ENCODE measurements at places on chromosomes 1 and 21. TPM values are rescaled to one million over a fixed set of nuclear protein-coding genes. Genes with fewer than 3 reads are reported as not detected.

VANGL2 gene
- total RNA-seq = not detected

CENPF gene
- total RNA-seq = 28.1 TPM

KCNE2 gene
- total RNA-seq = not detected

CLCA4 gene
- not detected for total RNA-seq

FBXO44 gene
- total RNA-seq = 10.2 TPM

LAMB3 gene
- total RNA-seq = 12.2 TPM

ZNF362 gene
- 11.1 TPM for total RNA-seq

FCRL1 gene
- total RNA-seq = not detected

F5 gene
- 0.11 TPM for total RNA-seq

POLR3C gene
- 49.4 TPM for total RNA-seq

FNDC5 gene
- total RNA-seq = 0.91 TPM

HORMAD1 gene
- 0.65 TPM for total RNA-seq

PLA2G5 gene
- not detected for total RNA-seq

KRTAP19-8 gene
- not detected for total RNA-seq

MCOLN2 gene
- total RNA-seq = 10.2 TPM

SERPINC1 gene
- not detected for total RNA-seq

RAB3B gene
- 7.9 TPM for total RNA-seq

ZNF644 gene
- total RNA-seq = 71.1 TPM

GSTM1 gene
- total RNA-seq = 19.2 TPM

CFHR5 gene
- not detected for total RNA-seq

RGS1 gene
- 0.43 TPM for total RNA-seq

EPS8L3 gene
- total RNA-seq = not detected

NBPF4 gene
- total RNA-seq = 0.11 TPM

SDC3 gene
- 23.7 TPM for total RNA-seq

IL12RB2 gene
- under 0.01 TPM for total RNA-seq

NBPF11 gene
- total RNA-seq = 7.1 TPM

Measured in articular chondrocyte of knee joint (primary cell).